Right cardiac atrium (tissue), 5 donors: ENCODE measurements at places on chromosomes 1 and 21.

DNA sequence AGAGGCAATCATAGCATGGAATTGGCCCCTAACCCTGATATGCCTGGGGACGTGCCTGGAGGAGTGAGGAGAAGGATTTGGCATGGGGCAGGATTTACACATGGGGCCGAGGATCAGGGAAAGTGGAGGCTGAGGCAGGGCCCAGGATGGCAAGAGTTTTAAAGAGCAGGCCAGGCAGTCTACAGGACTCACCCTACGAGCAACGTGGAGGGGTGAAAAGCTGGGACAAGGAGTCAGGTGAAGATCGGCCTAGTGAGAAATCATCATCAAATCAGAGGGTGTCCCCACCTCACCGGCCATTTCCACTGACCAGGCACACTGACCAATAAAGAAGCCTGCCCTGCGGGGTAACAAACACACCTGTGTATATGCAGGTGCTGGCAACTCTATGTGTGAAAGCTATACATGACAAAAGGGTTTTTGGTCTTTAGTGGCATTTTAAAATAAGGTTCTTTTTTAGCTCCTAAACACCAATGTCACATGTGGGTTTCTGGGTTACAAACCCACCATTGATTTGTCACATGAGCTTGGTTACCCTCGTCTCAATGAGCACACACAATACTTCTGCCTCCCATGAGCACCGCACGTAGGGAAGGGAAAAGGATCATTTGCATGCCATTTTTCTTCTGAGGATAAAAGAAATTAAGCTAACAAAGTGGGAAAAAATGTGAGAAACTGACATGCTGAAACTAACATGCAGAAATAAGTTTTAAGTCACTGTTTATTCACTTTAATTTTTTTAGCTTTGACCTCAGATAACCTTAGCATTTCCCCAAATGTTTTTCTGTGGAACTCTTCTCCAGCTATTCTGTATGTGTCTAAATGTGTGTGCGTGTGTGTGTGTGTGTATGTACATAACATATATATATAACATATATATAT, 168.1 kb upstream of the EDN2 start:
- DNase-seq: no peak

DNA sequence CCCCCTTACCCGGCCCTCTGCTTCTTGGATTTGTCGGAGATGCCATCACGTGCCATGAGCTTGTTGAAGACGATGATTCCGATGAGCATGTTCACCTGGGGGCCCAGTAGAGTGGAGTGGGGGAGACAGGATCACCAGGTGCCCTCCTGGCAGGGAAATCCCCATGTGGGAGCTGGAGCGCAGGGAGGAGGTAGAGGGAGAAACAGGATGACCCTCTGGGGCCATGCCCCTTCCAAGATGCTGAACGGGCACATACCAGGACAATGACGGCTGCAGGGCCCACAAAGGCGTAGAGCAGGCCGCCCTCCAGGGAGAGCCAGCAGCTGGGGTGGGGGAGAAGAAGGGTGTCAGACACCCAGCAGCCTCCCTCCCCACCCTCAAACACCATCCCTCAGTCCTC, 28.6 kb downstream of the ADGRB2 start:
- peak; percentile 16 for DNase-seq

DNA sequence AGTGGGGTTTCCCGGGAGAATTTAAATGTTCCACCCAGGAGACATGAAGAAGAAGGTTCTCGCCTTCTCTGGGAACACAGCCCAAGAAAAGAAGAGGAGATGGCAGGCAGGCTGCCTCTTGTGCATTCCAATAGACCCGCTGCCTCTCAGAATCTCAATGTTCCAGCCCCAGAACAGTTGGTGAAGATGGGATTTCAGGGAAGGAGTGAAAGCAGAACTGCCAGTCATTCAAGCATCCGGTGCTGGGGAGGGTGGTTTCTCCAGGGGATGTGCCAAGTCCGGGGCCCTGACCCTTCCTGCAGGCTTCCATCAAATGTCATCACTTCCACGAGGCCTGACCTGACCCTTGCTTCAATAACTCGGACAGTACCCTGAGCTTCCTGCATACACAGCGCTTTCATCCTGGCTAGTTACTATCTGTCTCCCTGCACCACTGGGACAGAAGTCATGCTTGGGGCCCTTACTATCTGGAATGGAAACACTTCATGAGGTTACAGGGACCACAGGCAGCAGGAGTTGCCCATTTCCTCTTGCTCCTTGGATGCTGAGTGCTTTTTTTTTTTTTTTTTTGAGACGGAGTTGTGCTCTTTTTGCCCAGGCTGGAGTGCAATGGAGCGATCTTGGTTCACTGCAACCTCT, 386.6 kb upstream of the POU3F1 start:
- no peak for DNase-seq

DNA sequence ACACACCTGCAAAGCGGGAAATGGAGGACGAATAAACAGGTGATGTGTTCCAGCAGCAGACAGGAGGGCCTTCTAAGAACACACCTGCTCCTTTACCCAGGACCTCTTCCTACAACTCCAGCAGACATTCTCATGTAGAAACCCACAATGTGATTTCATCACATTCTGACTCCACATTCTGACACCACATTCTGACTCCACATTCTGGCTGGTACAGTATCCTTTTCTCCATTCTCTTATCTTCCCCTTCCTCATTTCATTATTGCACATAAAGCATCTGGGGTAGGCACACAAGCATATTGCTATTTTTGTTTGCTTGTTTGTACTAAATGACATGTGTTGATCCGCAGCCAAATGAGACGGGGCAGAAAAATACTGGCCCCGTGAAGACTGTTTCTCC, 3.6 kb upstream of the ZNF124 start:
- DNase-seq: no peak

- DNase-seq: no peak
Observed at GRCh38 chr1:119590393-119590792, 57.7 kb downstream of the ZNF697 start.

DNA sequence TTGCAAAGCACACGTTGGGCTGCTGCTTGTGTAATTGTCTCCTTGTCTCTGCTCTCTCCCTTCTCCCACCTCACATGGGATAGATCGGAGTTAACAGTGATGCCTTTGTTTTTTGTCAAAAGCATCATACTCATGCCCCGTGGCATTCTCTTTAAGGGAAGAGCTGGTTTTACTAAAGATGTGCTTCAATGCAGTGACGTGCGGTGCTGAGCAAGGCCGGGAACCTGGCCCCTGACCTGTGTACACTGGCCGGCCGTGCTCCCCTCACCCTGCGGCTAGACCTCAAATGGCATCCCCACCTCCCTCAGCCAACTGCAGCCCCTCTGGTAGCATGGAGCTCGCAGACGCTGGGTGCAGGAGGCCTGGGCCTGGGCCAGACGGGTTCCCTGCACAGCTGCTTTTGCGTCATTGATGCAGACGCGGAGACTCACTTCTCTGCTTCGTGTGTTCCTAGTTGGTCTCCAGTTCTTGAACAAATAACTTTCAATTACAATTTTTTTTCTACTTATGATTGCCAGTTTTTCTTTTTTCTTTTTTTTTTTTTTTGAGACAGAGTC, 19.9 kb downstream of the AGPAT3 start:
- peak; percentile 81 for DNase-seq

DNA sequence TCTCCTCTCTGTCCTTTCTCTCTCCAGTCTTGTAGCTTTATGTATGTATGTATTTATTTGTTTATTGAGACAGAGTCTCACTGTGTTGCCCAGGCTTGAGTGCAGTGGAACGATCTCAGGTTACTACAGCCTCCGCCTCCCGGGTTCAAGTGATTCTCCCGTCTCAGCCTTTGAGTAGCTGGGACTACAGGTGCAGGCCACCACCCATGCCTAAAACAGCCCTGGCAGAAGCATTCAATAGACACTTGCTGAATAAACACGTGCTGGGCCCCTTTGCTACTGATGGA, 2.5 kb downstream of the KIAA2013 start:
- DNase-seq: no peak

- no peak for DNase-seq
Observed at GRCh38 chr1:36531833-36532232, 49.1 kb upstream of the CSF3R start.

DNA sequence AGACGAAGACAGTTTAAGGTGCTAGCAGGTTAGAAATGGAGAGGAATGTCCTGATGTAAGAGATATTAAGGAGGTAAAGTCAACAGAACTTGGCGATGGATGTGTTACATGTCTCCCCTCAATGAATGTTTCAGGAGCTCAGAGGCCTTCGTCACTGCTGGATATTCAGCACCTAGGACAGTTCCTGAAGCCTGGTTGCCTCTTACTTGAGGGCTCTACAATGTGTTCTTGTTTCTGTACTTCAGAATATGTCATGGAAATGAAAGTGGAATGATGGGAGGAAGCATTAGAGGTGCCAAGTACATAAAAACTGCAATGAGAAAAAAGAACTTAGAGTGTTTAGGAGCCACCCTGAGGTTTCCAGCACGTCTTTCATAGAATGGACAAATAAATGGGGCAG, 17.7 kb downstream of the TNR start:
- DNase-seq: no peak

- DNase-seq: no peak
Observed at GRCh38 chr21:42147386-42148020, 71.4 kb upstream of the ABCG1 start.

- DNase-seq: no peak
Observed at GRCh38 chr1:231124746-231125145, 37.1 kb upstream of the TRIM67 start.

GRCh38 chr1:228007801-228008341, 1.1 kb downstream of the WNT3A start:
- no peak for DNase-seq

DNA sequence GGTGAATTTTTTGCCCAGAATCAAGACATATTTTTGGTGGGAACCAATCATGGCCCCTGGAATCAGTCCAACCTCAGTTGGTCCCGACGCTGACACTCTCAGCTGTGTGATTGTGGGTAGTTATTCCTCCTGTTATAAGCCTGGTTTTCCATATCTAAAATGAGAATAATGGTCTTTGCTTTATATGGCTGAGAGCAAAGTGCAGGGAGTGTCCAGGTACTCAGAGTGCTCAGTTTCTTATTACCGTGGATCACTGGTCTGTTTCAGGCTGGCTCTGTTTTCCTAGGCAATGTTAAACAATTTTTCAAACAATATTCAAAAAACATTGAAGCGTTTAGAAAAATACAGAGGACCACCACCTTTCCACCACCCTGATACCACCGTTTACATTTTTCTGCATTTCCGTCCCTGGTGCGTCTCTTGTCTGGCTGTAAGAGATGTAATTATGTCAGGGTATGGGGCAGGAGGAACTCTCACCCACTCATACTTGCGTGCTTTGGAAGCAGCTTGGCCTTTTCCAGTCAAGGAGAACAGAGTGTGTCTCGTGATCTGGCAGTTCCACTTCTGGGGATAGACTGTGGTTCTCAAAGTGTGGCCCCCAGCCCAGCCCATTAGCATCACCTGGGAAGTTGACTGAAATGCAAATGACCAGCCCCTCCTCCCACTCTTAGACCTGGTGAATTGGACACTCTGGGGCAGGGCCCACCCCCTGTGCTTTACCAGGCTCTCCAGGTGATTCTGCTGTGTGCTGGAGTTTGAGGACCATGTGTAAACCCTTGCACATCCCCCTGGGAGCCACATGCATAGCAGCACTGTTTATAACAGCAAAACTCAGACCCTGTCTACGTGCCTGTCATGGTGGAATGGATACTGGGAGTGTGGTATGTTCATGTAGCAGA, 6.8 kb downstream of the MX1 start:
- no peak for DNase-seq

DNA sequence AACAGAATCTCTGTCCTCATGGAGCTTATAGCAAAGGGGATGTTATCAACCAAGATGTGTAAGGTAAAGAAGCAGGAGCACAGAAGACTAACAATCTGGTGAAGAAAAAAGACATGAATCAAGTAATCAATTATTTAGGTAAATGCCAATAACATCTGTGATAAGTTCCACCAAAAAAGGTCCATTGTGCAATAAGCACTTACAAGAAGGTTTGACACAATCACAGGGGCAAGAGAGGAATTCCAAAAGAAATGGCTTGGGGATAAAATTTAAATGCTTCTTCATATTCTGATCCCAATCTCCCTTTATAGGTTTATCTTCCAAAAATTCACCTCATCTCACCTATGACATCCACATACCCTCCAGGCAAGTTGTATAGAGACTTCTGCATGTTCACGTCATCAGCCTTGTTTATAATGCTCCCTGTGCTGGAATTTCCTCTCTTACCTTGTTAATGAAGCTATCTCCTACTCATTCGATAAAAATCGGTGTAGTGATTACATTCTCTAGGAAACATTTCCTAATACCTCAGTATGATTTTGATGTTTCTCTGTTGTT, 53.6 kb upstream of the DPT start:
- no peak for DNase-seq

GRCh38 chr1:53371121-53371666, 43.3 kb upstream of the LRP8 start:
- no peak for DNase-seq

GRCh38 chr1:158374860-158375259, 21.2 kb downstream of the CD1E start:
- no peak for DNase-seq
